T-helper 2 cell treated with Interferon-gamma antibody and Interleukin-4, amounts not matched to agents 5 μg/mL and 100 μg/mL, for 36 hours (primary cell): ENCODE measurements at places on chromosomes 4 and X.

DNA sequence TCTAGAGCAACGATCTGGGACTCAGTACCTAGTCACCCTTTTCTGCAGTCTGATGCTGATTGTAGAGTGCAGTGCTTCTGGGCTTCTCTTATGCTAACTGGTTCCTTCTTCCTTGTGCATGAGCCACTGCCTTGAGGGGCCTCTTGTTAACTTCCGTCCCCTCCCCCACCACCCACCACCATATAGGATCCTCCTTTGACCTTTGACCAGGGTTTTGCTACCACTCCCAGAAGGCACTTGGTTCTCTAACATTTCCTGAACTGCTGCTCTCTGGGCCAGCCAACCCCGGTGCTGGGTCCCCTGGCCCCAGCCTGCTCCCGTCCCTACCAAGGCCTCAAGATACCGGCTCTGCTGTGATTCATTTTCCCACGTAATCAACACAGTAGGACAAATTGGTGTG, 104.6 kb upstream of the KLF3 start:
- H3K4me1 ChIP-seq, result no peaks in the 10 kb centered on the region
- no peak overlapping the region for H3K4me3 ChIP-seq
- H3K36me3 ChIP-seq, result no peaks in the 10 kb centered on the region
- no peak for DNase-seq
- H3K27ac ChIP-seq, result no peak overlapping the region
- H3K27me3 ChIP-seq, result peaks cover 29% of the 10 kb centered on the region

GRCh38 chrX:21638311-21638710, 19.8 kb downstream of the KLHL34 start:
- no peaks in the 10 kb centered on the region for H3K4me1 ChIP-seq
- H3K27me3 ChIP-seq, result no peaks in the 10 kb centered on the region
- DNase-seq, result no peak
- no peak overlapping the region for H3K27ac ChIP-seq
- no peaks in the 10 kb centered on the region for H3K36me3 ChIP-seq

DNA sequence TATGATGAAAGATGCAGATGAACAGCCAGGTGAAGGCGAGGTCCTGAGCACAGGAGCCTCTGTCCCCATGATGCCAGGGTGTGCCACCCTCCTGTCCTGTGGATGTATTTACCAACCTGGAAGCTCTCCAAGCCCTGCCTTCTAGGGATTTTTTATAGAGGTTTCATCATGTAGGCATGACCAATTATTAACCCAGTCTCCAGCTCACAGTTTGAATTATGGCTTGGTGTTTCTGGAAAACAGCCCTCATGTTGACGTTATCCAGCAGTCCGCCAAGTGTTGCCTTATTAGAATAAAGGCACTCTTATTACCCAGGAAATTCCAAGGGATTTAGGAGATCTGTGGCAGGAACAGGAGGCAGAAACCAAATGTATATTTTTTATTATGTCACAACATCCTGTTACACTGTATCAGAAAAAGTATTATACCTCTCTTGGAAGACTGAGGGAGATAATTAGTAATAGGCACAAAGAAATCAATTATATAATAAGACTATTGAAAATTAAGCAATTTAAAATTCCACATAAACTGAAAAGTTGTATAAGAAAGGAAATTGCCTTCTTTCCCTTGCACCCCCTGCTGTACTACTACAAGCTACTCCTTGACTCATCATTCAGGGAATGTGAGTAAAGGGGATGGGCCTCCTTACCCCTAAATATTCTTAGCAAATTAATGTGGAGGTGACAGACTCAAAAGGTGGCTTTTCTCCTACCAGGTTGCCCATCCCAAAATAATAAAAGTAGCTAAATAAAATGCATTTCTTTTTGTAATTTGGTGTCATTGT, 129.6 kb downstream of the ZNF330 start:
- H3K4me3 ChIP-seq, result no peak overlapping the region
- no peak for DNase-seq
- peaks cover 9% of the 10 kb centered on the region for H3K27me3 ChIP-seq
- H3K4me1 ChIP-seq, result no peaks in the 10 kb centered on the region
- no peaks in the 10 kb centered on the region for H3K36me3 ChIP-seq

DNA sequence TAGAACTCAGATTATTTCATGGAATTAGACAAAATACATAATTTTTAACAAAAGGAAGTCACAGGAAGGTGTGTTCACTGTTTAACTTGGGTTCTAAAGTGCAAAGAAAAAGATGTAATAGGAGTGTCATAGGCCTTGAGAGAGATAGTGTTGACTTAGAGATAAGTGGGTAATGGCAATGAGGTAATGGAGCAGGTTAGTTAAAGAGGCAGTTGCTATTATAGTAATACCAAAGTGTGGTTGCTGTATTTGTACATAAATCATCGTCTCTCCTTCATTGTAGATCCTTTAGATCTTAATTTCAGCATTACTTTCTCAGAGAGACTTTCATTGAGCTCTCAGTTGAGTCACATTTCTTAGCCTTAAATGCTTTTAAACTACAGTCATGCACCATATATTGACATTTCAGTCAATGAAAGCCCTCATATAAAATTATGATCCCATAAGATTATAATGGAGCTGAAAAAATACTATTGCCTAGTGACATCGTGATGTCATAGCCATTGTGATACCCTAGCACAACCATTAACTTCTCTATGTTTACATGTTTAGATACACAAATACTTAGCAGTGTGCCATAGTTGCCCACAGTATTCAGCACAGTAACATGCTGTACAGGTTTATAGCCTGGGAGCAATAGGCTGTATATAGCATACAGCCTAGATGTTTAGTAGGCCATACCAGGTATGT, 245.4 kb downstream of the ADGRL3 start:
- no peaks in the 10 kb centered on the region for H3K27me3 ChIP-seq
- H3K4me3 ChIP-seq, result no peak overlapping the region
- no peak for DNase-seq
- no peaks in the 10 kb centered on the region for H3K36me3 ChIP-seq
- H3K4me1 ChIP-seq, result no peaks in the 10 kb centered on the region

- H3K27ac ChIP-seq, result no peak overlapping the region
- H3K27me3 ChIP-seq, result peaks cover 13% of the 10 kb centered on the region
- H3K4me1 ChIP-seq, result peaks cover 4% of the 10 kb centered on the region
- no peak overlapping the region for H3K4me3 ChIP-seq
- DNase-seq, result no peak
These were observed 173.7 kb downstream of the HNRNPD start for GRCh38 chr4:82200046-82200445.

- H3K36me3 ChIP-seq, result no peaks in the 10 kb centered on the region
- H3K27ac ChIP-seq, result no peak overlapping the region
- H3K27me3 ChIP-seq, result peaks cover 6% of the 10 kb centered on the region
- H3K4me1 ChIP-seq, result no peaks in the 10 kb centered on the region
These were observed 44.9 kb downstream of the MMRN1 start for GRCh38 chr4:89939546-89939945.

DNA sequence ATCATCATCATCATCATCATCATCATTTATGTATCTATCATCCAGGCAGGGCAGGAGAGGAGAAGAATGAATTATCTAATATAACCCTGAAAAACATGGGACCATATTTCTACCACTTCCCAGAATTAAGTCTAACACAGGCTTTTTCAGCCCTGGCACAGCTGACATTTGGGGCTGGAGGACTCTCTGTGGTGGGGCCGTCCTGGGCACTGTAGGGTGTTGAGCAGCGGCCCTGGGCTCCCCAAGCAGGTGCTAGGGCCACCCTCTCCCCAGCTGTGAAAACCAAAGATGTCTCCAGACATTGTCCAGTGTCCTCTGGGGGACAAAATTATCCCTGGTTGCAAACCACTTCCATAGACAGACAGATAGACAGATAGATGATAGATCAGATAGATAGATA, 288.4 kb downstream of the CRLF2 start:
- H3K27ac ChIP-seq, result no peak overlapping the region
- no peaks in the 10 kb centered on the region for H3K36me3 ChIP-seq
- no peaks in the 10 kb centered on the region for H3K4me1 ChIP-seq
- no peaks in the 10 kb centered on the region for H3K27me3 ChIP-seq

GRCh38 chr4:107600436-107600835, 119.6 kb downstream of the PAPSS1 start:
- H3K4me3 ChIP-seq, result no peak overlapping the region
- no peak overlapping the region for H3K27ac ChIP-seq
- no peak for DNase-seq
- no peaks in the 10 kb centered on the region for H3K4me1 ChIP-seq

GRCh38 chr4:119697887-119698393, 69.3 kb upstream of the PDE5A start:
- H3K4me1 ChIP-seq, result no peaks in the 10 kb centered on the region
- H3K36me3 ChIP-seq, result no peaks in the 10 kb centered on the region
- no peak overlapping the region for H3K4me3 ChIP-seq

- H3K27ac ChIP-seq, result no peak overlapping the region
- DNase-seq, result no peak
- H3K36me3 ChIP-seq, result peaks cover 5% of the 10 kb centered on the region
- H3K27me3 ChIP-seq, result no peaks in the 10 kb centered on the region
These were observed 119.9 kb downstream of the FBXW7 start for GRCh38 chr4:152415980-152416379.

DNA sequence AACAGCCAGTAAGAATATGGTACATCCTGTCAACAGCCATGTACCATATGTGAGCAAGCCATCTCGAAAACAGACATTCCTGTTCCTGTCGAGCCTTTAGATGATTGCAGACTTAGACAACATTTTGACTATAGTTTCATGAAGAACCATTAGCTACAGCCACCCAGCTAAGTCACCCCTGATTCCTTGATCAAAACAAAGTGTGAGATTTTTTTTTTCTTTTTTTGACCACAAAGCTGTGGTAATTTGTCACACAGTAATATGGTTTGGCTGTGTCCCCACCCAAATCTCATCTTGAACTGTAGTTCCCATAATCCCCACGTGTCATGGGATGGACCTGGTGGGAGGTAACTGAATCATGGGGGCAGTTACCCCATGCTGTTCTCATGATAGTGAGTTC, 15.2 kb upstream of the HADH start:
- no peak overlapping the region for H3K27ac ChIP-seq
- H3K36me3 ChIP-seq, result no peaks in the 10 kb centered on the region
- H3K4me1 ChIP-seq, result peaks cover 4% of the 10 kb centered on the region
- peaks cover 3% of the 10 kb centered on the region for H3K27me3 ChIP-seq
- H3K4me3 ChIP-seq, result no peak overlapping the region
